ENCODE measurements at places on chromosomes 3 and 15. TPM values are rescaled to one million over a fixed set of nuclear protein-coding genes. Genes with fewer than 3 reads are reported as not detected.

Gene WDR72
- 0.13 TPM for total RNA-seq

Gene TMA7
- total RNA-seq = 190 TPM

Gene TGM5
- 1.8 TPM for total RNA-seq

Gene ZNF80
- total RNA-seq = not detected

Gene HDC
- not detected for total RNA-seq

Gene LRRN1
- total RNA-seq = 0.26 TPM

Gene BHLHE40
- total RNA-seq = 42.9 TPM

Gene STAB1
- 0.13 TPM for total RNA-seq

Gene GOLGA8T
- 0.13 TPM for total RNA-seq

Gene ISLR
- 0.53 TPM for total RNA-seq

Gene ACTC1
- not detected for total RNA-seq

Gene RFTN1
- 8.4 TPM for total RNA-seq

Gene OR5K2
- total RNA-seq = not detected

Gene GOLIM4
- total RNA-seq = 17.8 TPM

Gene CCDC13
- total RNA-seq = 1.6 TPM

Gene PRICKLE2
- 2.4 TPM for total RNA-seq

Gene POLQ
- 1.3 TPM for total RNA-seq

Gene YEATS2
- 18.2 TPM for total RNA-seq

Gene STRC
- 0.38 TPM for total RNA-seq

Gene NPAP1
- total RNA-seq = not detected

Gene ARPIN
- 12.9 TPM for total RNA-seq
